HCT116 (cell line): ENCODE measurements at places on chromosomes 5 and 9. TPM values are rescaled to one million over a fixed set of nuclear protein-coding genes. Genes with fewer than 3 reads are reported as not detected.

Gene HAPLN1
- total RNA-seq, result 0.05 TPM

Gene CCDC152
- not detected for total RNA-seq

Gene STKLD1
- total RNA-seq, result 0.37 TPM

Gene PCDHAC1
- total RNA-seq, result 1.0 TPM

Gene CERT1
- total RNA-seq, result 22.8 TPM

Gene C5
- total RNA-seq, result 0.66 TPM

Gene GABRA1
- total RNA-seq, result not detected

Gene CD74
- 8.9 TPM for total RNA-seq

Gene NSG2
- total RNA-seq, result not detected

Gene FOXE1
- not detected for total RNA-seq

Gene SMC5
- 27.5 TPM for total RNA-seq
